ENCODE measurements at places on chromosomes 12 and 14.
A peak's percentile ranks its signal among the peaks of the same experiment; 100 is the strongest.

GRCh38 chr12:42568952-42569915, 20.3 kb downstream of the PRICKLE1 start:
- peak; percentile 50 for DNase-seq

- DNase-seq = no peak
These were observed 191.0 kb downstream of the FBXL14 start for GRCh38 chr12:1403417-1403816.

GRCh38 chr14:70563869-70564268, 29.1 kb upstream of the ADAM20 start:
- DNase-seq = no peak

DNA sequence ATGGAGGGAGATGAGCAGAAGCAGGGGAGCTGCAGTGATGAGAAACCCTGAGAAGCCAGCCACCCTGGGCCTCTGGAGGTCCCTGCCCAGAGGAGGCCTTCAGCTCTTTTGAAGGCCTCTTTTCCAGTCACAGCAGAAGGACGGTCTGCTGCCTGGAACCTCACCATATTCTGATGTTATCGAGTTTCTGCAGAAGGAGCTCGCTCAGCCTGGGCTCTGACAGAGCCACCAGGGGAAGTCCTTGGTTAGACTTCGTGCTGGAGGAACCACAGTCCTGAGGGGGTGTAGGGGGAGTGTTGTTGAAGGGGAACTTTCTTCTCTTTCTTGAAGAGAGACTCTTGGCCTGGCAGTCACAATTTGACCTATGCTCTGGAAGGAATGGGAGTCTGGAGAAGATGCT, 25.1 kb upstream of the BATF start:
- no peak for DNase-seq

- no peak for DNase-seq
These were observed 41.7 kb upstream of the RAP1B start for GRCh38 chr12:68568922-68569569.

DNA sequence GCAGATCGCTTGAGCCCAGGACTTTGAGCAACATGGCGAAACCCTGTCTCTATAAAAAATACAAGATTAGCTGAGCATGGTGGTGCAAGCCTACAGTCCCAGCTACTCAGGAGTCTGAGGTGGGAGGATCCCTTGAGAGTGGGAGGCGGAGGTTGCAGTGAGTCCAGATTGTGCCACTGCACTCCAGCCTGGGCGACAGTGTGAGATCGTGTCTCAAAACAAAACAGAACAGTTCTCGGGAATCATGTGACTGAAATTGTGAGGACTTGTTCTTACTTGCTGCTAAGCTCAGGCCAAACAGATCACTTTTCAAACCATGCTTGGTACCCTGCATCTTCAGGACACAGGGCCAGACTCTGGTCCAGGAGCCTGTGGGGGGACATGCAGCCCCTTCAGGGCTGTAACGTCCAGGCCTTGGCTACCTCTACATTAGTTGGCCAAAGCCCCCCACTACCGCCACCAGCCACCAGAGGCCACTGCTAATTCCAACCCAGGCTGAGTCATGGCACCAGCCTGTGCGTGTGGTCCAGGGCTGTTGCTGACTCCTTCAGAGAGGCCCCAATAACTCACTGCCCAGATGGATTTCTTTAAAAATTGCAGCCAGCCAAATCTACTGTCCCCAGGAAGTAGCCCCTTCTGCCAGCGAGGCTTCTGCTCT, 33.4 kb upstream of the SYNDIG1L start:
- peak; percentile 53 for DNase-seq

- DNase-seq = peak; percentile 96
These were observed at the start of gene DYNLL1 for GRCh38 chr12:120495731-120496412. Gene DYNLL1, plus strand, starts transcription at chr12:120496113. Its CDS starts 309 bp downstream, at chr12:120496422.

DNA sequence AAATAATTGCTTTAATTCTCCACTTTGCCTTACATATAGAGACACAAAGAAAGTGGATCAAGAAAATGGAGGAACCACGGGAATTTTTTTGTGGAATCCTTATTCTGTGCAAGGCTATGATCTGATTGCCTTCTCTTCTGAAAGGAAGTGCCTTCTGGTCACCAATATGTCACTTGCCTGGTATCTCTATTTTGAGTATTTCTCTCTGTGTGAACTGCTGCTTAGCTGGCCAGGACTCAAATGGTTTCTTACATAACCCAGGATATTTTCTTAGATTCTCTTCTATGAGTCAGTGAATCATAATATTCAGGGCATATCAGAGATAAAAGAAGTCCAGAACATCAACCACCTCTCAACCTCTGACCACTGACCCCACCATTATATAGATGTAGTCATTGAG, 156.1 kb downstream of the DIO2 start:
- no peak for DNase-seq

DNA sequence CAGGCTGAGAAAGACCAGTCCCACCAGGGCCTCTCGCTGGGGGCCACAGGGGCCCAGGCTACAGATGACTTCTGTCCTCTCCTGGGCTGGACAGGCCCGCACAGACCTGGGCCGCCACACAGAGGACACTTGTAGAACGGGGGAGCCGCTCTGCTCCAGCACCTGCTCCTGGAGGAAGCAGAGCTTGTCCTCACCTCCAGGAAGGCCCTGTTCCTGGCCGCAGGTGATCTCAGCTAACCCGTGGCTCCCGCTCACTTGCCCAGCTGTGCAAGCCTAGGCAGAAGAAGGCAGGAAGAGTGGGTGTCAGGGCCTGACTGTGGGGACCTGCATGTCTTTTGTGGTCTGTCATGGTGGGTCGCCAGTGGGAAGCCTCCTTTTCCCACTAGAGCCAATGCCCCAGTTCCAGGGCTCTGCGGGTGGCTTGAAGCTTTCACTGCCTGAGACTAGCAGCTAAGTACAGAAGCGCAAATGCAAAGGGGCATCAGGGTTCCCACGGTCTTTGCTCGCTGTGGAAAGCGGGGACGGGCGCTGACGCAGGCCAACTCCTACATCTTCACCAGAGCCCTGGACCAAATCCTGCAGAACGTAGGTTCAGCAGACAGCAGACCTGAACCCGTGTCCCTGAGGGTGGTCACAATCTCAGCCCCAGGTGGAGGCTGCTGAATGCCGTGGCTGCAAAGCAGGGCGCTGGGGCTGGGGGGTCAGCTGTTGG, 8.8 kb upstream of the CEP170B start:
- no peak for DNase-seq

GRCh38 chr14:33756833-33757232, 194.0 kb downstream of the EGLN3 start:
- no peak for DNase-seq

All from fibroblast of skin of right quadriceps (primary cell).